Stimulated activated CD4-positive, alpha-beta T cell treated with anti-CD3 and anti-CD28 coated beads, Interleukin-4, amount 100 ng/mL, for 48 hours (primary cell): ENCODE measurements at places on chromosomes 3 and 15.

GRCh38 chr15:98160236-98160635, 199.7 kb downstream of the ARRDC4 start:
- DNase-seq: peak; percentile 9

DNA sequence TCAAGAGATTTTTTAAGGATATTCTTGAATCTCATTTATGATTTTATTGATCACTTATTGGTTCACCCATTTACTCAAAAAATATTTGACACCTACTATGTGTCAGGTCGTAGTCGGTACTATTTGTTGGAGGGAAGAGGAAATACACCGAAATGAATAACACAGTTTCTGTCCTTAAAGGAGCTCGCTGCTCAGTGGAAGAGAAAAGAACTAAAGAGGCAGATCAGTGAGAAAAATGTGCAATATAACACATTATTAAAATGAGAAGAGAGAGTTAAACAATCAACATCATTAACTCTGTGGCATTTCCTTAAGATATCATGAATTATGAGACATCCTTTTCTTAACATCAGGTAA, 56.1 kb upstream of the ADAMTS9 start:
- DNase-seq: no peak

- no peak for DNase-seq
Measured at GRCh38 chr3:16548721-16549120, 35.2 kb upstream of the RFTN1 start.

DNA sequence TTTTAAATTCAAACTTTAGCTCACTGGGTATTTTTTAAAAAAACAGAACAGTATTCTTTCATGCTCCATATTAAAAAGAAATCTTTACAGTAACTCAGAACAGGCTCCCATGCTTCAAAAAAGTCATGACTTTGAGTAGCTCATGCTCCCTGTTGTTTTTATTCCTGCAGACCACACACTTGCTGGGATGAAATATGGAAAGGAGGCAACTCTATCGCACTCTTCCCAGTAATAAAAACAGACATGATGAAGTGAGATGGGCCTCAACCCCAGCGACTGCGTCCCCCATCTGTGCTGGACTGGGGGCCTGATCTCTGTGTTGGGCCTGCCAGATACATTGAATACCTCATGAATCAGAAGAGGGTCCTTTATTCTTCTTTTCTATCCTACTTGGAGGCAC, 58.9 kb downstream of the ARHGEF3 start:
- DNase-seq: no peak

- DNase-seq: no peak
Measured at GRCh38 chr3:183259621-183260020, 6.6 kb downstream of the B3GNT5 start.

GRCh38 chr3:174538151-174538550, 321.0 kb upstream of the NAALADL2 start:
- DNase-seq: no peak

DNA sequence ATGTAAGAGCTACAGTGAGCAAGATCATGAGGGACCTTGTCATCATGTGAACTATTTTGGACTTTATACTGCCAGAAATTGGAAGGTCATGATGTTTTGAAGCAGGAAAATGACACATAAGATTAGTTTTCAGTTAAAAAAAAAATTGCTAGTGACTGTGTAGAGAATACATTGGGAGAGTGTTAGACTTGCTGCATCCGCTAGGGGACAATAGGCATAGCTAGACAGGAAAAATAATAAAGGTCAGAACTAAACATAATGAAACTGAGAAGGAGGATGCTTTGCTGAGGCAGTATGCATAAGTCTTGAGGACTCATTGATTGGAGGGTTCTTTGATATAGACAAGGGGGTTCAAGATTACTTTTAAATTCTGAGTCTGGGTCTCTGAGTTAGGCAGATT, 275.8 kb upstream of the KCNH8 start:
- no peak for DNase-seq
